ENCODE measurements at places on chromosomes 4 and X. TPM values are rescaled to one million over a fixed set of nuclear protein-coding genes. Genes with fewer than 3 reads are reported as not detected.

Gene CYLC1
- total RNA-seq, result not detected

Gene PLAC1
- not detected for total RNA-seq

Gene REELD1
- total RNA-seq, result not detected

Gene L1CAM
- 5.3 TPM for total RNA-seq

Gene TMPRSS11B
- not detected for total RNA-seq

Gene ADH1C
- 6.9 TPM for total RNA-seq

Gene FAM53A
- 1.0 TPM for total RNA-seq

Gene TDO2
- total RNA-seq, result not detected

Gene MAGED4
- total RNA-seq, result 0.35 TPM

Gene FGFBP1
- not detected for total RNA-seq

- no peak for DNase-seq
These were observed 29.2 kb downstream of the MSX1 start for GRCh38 chr4:4888695-4889094.

GRCh38 chr4:68654946-68655721, 15.3 kb downstream of the UGT2B15 start:
- DNase-seq, result no peak

GRCh38 chr4:183801457-183802165, 103.5 kb upstream of the STOX2 start:
- no peak for DNase-seq

DNA sequence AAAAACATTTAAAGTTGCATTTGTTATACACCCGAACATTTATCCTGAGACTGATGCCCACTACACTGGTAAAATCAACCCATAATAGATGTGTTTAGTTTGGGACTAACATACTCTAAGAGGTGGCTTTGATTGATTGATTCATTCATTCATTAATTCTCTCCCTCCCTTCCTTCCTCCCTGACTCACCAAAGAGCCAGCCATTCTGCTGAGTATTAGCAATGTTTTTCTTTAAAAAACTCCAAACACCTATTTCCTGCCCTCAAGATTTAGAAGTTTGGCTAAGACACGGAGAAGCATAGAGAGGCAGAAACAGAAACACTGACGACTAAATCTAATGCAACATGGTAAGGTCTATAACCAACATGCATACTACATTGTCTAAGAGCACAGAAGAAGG, 88.9 kb downstream of the RASL11B start:
- no peak for DNase-seq

DNA sequence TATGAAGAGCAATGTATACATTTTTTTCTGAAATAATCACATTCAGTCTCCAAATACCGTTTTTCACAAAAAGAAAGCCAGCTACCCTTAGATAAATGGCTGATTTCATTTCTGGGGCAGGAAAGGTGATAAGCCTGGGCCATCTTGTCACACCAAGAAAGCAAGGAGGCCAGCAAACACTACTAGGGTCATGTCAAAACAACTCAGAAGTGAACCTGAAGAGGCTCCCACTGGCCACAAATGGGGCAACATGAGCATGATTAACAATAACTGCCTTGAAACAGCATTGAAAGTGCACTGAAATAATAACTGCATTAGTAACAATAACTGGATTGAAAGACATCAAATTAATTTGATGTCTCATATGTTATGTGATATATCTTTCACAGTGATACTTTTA, 39.3 kb downstream of the SH3KBP1 start:
- DNase-seq, result no peak

- DNase-seq, result no peak
These were observed 94.8 kb upstream of the LANCL3 start for GRCh38 chrX:37476571-37477170.

GRCh38 chr4:38659346-38659745, 4.7 kb upstream of the KLF3 start:
- DNase-seq, result no peak

DNA sequence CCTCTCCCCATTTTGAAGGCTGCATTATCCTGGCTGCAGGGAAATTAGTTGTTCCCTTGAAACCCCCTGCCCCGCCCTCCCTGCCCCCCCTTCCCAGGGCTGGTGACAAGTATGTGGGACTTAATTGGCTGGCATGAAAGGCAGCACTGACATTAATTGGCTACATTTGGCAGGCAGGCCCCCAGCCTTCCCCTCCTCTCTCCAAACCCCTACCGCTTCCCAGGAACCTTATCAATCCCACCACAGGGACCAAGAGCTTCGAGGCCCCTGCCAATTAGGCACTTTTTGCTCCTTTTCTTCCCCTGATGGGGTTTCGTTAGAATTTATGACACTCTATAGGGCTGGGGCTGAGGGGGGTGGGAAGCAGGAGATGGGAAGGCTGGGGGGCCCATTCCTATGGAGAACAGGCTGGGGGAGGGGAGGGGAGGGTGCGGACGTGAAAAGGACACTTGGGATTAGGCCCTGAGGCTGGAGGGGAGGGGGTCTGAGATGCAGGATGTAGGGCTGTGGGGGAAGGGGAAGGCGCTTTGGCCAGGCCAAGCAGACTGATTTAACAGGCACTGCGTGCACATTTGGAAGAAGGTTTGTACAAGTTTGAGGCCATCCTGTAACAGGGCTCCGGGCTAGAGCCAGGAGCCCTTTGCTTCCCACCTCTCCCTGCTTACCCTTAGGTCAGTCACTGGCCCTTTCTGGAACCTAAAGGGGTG, 52.2 kb downstream of the EFNB1 start:
- no peak for DNase-seq

GRCh38 chrX:85303544-85303943, 59.8 kb downstream of the ZNF711 start:
- DNase-seq, result no peak

DNA sequence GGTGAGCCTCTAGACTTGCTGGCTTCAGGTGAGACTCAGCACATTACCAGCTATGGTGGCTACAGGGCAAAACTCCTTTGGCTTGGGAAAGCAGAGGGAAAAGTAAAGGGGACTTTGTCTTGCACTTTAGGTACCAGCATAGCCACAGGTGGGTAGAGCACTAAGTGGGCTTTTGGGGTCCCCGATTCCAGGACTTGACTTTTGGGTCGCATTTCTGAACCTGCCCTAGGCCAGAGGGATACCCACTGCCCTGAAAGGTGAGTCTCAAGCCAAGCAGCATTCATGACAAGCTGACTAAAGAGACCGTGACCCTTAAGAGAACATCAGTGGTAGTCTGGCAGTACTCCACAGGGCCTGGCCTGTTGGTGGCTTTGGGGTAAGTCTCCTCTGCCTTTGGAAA, 224.8 kb downstream of the CFAP299 start:
- no peak for DNase-seq

GRCh38 chrX:68666580-68666979, 19.1 kb downstream of the STARD8 start:
- DNase-seq, result no peak

DNA sequence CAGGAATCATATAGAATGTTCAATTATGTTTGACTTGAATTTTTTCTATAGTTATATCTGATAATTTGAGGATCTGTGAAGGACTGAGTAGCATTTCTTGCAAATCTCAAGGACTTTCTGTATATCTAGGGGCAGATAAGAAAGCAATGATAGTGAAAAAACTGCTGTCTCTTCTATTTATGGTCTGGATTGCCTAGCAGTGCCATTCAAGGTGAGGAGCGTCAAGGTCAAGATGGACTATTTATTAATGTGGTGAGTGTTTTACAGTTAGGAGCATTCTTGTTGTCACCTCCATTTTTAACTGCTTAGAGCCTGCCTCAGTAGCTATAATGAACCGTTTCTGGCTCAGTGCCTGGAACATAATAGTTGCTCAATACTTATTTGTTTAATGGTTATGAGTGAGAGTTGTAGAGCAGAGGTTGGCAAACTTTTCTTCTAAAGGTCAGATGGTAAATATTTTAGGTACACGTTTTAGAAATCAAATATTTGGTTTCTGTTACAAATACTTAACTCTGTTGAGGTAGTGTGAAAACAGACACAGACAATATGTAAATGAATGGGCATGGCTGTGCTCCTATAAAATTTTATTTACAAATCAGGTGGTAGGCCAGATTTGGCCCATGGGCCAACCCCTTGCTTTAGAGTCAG, 523.2 kb upstream of the IGFBP7 start:
- DNase-seq, result no peak

DNA sequence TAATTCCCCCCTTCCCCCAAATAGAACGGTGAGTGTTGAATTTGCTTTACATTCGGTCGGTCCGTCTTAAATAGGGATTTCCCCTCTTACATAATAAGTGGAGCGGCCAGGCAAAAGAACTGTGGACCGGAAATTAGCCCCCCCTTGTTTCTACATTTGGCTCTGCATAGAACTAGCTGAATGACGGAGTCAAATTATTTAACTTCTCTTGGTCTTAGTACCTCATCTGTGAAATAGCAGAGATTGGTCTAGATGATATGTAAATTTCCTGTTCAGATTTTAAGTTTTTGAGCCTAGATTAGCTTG, 1.3 kb downstream of the SPATA18 start:
- no peak for DNase-seq

GRCh38 chrX:118355225-118355920, 9.5 kb downstream of the WDR44 start:
- no peak for DNase-seq

DNA sequence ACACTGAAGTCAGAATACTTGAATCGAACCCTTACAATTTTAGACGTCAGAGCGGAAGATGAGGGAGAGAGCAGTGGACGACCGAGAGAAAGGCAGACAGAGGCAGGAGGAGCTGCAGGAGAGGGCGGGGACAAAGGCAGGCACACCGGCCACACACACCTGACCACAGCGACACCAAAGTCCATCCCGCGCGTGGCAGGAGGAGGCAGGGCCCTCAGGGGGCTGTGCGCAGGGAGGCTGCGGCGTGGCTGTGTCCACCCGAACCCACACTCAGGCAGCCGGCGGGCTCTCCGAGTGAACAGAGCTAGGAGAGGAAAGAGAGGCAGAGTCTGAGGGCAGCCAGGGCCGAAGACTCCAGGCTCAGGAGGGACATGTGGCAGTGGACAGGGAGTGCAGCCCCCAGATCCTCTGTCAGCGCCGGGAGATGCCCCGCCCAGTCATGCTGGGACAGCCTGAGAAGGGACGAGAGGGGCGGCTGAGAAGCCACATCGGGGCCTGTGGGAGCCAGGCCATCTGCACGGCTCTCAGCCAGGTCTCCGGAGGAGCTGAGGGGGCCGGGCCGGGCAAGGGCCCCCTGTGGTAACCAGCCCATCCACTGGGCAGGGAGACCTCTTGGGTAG, 20.1 kb downstream of the GAK start:
- peak; percentile 20 for DNase-seq

- no peak for DNase-seq
These were observed 53.6 kb downstream of the NOP14 start for GRCh38 chr4:2909583-2909982.

- DNase-seq, result no peak
These were observed 577.1 kb downstream of the ANKRD50 start for GRCh38 chr4:124135409-124135813.

- DNase-seq, result no peak
These were observed 1.5 kb upstream of the IL1RAPL1 start for GRCh38 chrX:28585767-28586166.

GRCh38 chrX:123962006-123962467, 531 bp downstream of the STAG2 start:
- DNase-seq, result no peak

DNA sequence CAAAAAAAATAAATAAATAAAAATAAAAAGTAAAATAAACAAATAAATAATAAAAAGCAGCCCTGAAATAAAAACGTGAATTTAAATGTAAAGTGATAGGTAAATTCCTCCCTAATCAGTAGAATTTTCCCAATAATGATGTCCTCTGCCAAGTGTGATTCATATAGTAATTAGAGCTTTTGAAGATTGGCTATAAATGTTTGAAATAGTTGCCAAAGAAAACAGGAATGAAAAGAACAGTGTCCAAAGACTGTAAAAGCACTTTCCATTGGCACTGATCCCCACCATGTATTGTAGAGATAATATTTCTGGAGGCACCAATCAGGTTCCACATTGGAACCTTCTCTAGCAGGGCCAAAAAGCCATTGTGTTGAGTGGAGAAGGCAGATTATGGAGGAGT, 25.9 kb upstream of the SMARCAD1 start:
- DNase-seq, result no peak

DNA sequence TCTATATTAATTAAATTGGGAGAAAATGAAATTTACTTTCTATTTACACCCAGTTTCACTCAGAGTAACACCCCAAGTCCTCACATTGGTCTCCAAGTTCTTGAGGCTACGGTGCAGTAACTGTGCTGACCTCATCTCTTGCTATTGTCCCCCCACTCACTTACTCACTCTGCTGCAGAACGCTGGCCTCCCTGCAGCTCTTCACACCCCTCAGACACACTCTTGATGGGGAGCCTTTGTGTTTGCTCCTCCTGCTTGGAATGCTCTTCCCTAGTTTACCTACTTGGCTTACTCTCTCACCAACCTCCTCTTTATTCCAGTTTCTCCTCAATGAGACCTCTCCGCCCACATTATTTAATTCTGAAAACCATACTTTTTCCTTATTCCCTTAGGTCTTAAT, 22.2 kb upstream of the SPARCL1 start:
- DNase-seq, result no peak
